Neural crest cell (in vitro differentiated cells): ENCODE measurements at places on chromosomes 6 and 20.

DNA sequence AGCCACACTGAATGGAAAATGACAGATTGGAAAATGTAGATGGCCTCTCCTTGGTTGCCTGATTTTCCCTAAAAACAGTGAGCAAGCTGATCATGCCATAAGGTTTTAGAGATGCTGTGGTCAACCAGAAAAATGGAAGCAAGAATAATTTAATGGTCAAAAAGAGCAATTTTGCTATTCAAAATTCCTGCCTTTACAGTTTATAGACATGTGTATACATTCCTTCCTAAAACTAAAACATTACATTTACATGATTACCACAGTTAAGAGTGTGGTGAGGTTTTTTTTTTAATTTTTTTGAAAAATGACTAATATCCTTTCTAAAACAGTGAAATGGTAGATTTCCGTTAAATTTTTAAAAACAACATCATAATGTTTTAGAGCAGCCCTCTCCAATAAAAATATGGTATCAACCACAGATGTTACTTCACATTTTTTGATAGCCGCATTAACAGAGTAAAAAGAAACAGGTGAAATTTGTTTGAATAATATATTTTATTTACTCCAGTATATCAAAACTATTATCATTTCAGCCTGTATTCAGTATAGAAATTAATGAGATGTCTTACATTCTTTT is 407.0 kb upstream of the SOX4 start:
- no peaks in the 10 kb centered on the region for H3K36me3 ChIP-seq
- H3K27ac ChIP-seq, result peak overlapping the region; percentile 79
- H3K4me3 ChIP-seq, result peak overlapping the region; percentile 71
- no peak for DNase-seq

DNA sequence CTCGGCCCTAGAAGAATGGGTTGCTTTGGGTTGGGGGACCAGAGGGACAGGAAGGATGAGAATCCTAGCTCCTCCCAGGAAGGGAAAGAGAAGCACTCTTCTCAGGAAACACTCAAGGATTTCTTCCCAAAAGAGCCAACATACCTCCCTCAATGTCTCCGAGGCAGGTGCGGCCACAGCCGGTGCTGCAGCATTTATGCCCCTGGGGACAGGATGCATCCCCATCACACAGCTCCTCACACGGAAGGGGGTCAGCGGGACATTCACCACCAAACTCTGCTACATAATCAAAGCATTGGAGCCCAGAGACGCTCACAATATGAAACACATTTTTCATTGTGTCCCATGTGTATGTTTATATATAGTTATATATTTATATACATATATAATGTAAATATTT is 14.8 kb downstream of the WFDC3 start:
- H3K4me1 ChIP-seq, result peaks cover 5% of the 10 kb centered on the region
- H3K27me3 ChIP-seq, result no peaks in the 10 kb centered on the region
- no peaks in the 10 kb centered on the region for H3K36me3 ChIP-seq
- DNase-seq, result no peak
- H3K27ac ChIP-seq, result no peak overlapping the region
- H3K4me3 ChIP-seq, result no peak overlapping the region

- no peak overlapping the region for H3K27ac ChIP-seq
- DNase-seq, result no peak
- H3K36me3 ChIP-seq, result no peaks in the 10 kb centered on the region
- H3K4me3 ChIP-seq, result no peak overlapping the region
Measured at GRCh38 chr20:51747182-51747911, 20.8 kb downstream of the ATP9A start.

DNA sequence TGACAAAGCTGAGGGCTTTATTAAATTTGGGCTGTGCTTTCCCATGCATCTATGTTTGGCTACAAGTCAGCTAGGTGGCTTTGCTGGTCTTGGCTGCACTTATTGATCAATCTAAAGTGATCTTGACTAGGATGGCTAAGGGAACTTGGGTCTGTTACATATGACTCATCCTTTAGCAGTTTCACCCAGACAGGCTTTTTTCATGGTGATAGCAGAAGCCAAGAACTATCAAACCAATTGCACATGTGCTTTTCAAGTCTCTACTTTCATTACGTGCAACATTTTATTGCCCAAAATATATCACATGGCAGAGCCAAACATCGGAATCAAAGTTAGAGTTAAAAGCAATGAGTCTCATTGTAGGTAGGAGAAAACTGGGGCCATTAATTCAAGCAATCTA is 626.3 kb downstream of the TENT5A start:
- H3K27me3 ChIP-seq, result no peaks in the 10 kb centered on the region
- DNase-seq, result no peak
- no peaks in the 10 kb centered on the region for H3K36me3 ChIP-seq
- no peaks in the 10 kb centered on the region for H3K4me1 ChIP-seq
- no peak overlapping the region for H3K4me3 ChIP-seq

DNA sequence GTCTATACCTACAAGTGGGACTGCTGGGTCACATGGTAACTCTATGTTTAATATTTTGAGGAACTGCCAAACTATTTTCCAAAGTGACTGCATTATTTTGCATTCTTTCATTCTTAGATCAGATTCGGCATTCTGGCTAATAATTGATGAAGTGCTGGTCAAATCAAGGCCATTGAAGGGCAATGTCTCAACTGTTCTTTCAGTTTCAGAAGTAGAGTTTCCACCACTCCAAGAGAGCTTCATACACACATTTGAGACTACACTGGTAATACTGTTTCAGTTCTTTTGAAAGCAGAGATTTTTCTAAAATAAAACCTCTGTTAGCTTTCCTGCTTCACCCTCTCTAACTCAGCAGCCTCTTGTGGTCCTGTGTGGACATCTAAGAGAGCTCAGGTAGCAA is 154.5 kb downstream of the CFAP61 start:
- H3K27ac ChIP-seq, result no peak overlapping the region
- no peaks in the 10 kb centered on the region for H3K27me3 ChIP-seq
- peaks cover 55% of the 10 kb centered on the region for H3K4me1 ChIP-seq
- no peaks in the 10 kb centered on the region for H3K36me3 ChIP-seq
- H3K4me3 ChIP-seq, result no peak overlapping the region
- no peak for DNase-seq

DNA sequence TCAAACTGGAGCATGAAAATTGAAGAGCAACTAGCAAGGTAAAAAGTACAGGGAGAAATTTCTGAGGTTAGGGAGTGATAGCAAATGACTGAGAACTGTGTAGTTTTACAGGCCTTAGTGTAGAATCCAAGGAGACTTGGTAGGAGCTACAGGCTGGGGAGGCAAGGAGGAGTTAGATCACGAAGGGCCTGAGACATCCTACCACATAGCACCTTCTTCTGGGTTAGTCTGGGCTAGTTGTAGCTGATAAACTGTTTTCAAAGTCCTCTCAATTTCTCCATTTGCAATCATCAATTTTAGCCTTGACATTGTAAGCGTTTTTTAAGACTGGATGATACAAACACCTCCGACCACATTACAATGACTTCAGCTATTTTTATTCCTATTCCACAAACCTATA is 209.7 kb downstream of the TMEM200A start:
- H3K4me1 ChIP-seq, result no peaks in the 10 kb centered on the region
- no peaks in the 10 kb centered on the region for H3K27me3 ChIP-seq
- no peak overlapping the region for H3K27ac ChIP-seq
- no peak for DNase-seq

- no peak for DNase-seq
- peaks cover 22% of the 10 kb centered on the region for H3K4me1 ChIP-seq
- no peaks in the 10 kb centered on the region for H3K27me3 ChIP-seq
- no peak overlapping the region for H3K4me3 ChIP-seq
Measured at GRCh38 chr6:166745801-166746668, 119.0 kb upstream of the RPS6KA2 start.

GRCh38 chr20:50958615-50959542 is at the start of gene MOCS3:
TSS of gene MOCS3 (plus strand) at chr20:50958818. CDS start at chr20:50958843, 25 bp downstream.
- H3K27me3 ChIP-seq, result no peaks in the 10 kb centered on the region
- peaks cover 4% of the 10 kb centered on the region for H3K36me3 ChIP-seq
- peak within 1 kb of the TSS; percentile 100 for H3K27ac ChIP-seq
- H3K4me1 ChIP-seq, result peaks cover 42% of the 10 kb centered on the region

- no peak for DNase-seq
- H3K4me3 ChIP-seq, result no peak overlapping the region
- peaks cover 7% of the 10 kb centered on the region for H3K4me1 ChIP-seq
- peaks cover 39% of the 10 kb centered on the region for H3K27me3 ChIP-seq
Measured at GRCh38 chr20:38897267-38897666, 28.9 kb upstream of the FAM83D start.

DNA sequence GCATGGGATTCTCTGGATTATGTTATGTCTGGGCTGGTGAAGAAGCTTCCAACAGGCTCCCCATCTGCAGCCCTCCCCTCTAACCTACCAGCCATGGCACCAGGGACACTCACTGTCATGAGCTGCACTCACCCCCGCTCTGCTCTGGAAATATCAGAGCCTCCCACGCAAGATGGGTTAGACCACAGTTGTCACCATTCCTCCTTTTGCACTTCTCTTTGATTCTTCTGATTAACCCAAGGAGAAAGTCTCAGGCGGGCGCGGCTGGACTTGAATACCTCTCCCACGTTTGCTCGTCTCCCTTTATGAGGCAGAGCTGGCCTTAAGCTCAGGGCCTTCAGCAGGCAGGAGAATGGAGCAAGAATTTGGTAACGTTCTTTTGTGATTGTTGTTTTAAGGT is 128.1 kb downstream of the CEBPB start:
- no peak overlapping the region for H3K4me3 ChIP-seq
- peaks cover 13% of the 10 kb centered on the region for H3K4me1 ChIP-seq
- DNase-seq, result no peak
- H3K27ac ChIP-seq, result no peak overlapping the region
- H3K36me3 ChIP-seq, result no peaks in the 10 kb centered on the region

DNA sequence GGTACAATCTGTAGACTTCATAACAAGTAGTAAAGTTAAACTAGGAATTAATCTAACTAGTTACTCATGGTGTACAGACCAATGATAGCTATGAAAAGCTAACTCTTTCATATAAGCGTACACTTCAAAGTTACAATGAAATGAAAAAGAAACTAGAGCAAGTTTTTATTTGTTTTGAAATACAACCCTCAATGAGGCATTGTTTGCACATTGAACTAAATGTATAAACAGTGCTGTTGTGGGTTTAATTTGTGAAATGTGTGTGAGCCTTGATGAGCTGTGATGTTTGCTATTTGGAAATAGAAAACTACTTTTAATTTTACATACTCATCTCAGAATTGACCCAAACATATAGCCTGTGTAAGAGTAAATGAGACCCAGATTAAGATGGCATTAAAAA is 11.1 kb upstream of the EYA4 start:
- no peaks in the 10 kb centered on the region for H3K27me3 ChIP-seq
- H3K4me1 ChIP-seq, result peaks cover 8% of the 10 kb centered on the region
- no peak for DNase-seq
- no peak overlapping the region for H3K4me3 ChIP-seq

GRCh38 chr20:50163570-50164317 is 10.2 kb upstream of the PEDS1 start:
- peaks cover 22% of the 10 kb centered on the region for H3K4me1 ChIP-seq
- peak overlapping the region; percentile 1 for H3K27ac ChIP-seq
- no peak for DNase-seq
- H3K36me3 ChIP-seq, result no peaks in the 10 kb centered on the region
- no peaks in the 10 kb centered on the region for H3K27me3 ChIP-seq
- peak overlapping the region; percentile 44 for H3K4me3 ChIP-seq

- H3K27ac ChIP-seq, result no peak overlapping the region
- peaks cover 13% of the 10 kb centered on the region for H3K36me3 ChIP-seq
- no peak for DNase-seq
- H3K27me3 ChIP-seq, result no peaks in the 10 kb centered on the region
- no peak overlapping the region for H3K4me3 ChIP-seq
Measured at GRCh38 chr6:100565439-100566104, 100.9 kb upstream of the SIM1 start.

- peaks cover 37% of the 10 kb centered on the region for H3K4me1 ChIP-seq
- DNase-seq, result no peak
- H3K27ac ChIP-seq, result no peak overlapping the region
- no peaks in the 10 kb centered on the region for H3K27me3 ChIP-seq
- no peak overlapping the region for H3K4me3 ChIP-seq
- H3K36me3 ChIP-seq, result peaks cover 33% of the 10 kb centered on the region
Measured at GRCh38 chr6:111832833-111833418, 40.3 kb downstream of the FYN start.

- no peak overlapping the region for H3K4me3 ChIP-seq
- peaks cover 5% of the 10 kb centered on the region for H3K36me3 ChIP-seq
- H3K4me1 ChIP-seq, result no peaks in the 10 kb centered on the region
- no peak overlapping the region for H3K27ac ChIP-seq
Measured at GRCh38 chr6:144568241-144568640, 283.1 kb downstream of the UTRN start.

GRCh38 chr6:75363304-75363703 is 78.7 kb upstream of the TMEM30A start:
- DNase-seq, result no peak
- H3K4me1 ChIP-seq, result no peaks in the 10 kb centered on the region
- H3K27ac ChIP-seq, result no peak overlapping the region
- H3K36me3 ChIP-seq, result no peaks in the 10 kb centered on the region

- no peaks in the 10 kb centered on the region for H3K4me1 ChIP-seq
- H3K27me3 ChIP-seq, result no peaks in the 10 kb centered on the region
- no peak overlapping the region for H3K4me3 ChIP-seq
- no peak overlapping the region for H3K27ac ChIP-seq
- peaks cover 6% of the 10 kb centered on the region for H3K36me3 ChIP-seq
- DNase-seq, result no peak
Measured at GRCh38 chr20:44195605-44196004, 8.6 kb upstream of the JPH2 start.
